ENCODE measurements at places on chromosomes 4 and X.
A peak's percentile ranks its signal among the peaks of the same experiment; 100 is the strongest.

GRCh38 chrX:100449696-100450608 is 39.9 kb upstream of the PCDH19 start:
- no peak for DNase-seq

DNA sequence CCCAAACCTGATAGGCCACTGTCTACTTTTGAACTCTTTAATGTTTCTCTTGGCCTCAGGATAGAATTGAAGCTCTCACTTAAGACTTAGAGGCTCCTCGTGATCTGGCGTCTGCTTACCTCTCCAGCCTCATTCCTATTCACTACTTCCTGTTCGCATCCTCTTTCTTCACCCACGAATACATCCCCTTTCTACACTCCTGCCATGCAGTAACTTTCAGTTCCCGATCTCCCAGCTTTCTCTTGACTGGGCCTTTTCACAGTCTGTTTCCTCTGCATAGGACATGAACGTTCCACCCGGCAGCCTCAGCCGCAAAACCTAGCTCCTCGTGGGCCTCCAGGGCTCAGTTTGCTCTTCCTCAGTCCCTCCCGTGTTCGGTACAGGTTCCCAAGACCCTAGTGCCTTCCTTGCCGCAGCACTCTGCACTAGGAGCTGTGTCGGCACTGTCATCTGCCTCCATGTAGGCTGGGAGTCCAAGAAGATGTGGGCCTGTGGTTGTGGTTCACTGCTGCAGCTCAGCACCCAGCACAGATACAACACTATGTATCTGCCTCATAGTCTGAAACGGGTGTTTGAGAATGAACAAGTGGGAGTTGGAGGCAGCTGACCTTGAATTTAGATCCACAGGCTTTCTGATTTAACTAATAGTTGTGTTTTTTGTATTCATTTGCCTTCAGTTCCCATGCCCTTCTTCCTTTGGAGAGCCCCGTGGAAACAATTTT is 15.8 kb downstream of the RPL39 start:
- no peak for DNase-seq

- DNase-seq, result no peak
Observed at GRCh38 chrX:155031657-155032056, 5.0 kb downstream of the FUNDC2 start.

DNA sequence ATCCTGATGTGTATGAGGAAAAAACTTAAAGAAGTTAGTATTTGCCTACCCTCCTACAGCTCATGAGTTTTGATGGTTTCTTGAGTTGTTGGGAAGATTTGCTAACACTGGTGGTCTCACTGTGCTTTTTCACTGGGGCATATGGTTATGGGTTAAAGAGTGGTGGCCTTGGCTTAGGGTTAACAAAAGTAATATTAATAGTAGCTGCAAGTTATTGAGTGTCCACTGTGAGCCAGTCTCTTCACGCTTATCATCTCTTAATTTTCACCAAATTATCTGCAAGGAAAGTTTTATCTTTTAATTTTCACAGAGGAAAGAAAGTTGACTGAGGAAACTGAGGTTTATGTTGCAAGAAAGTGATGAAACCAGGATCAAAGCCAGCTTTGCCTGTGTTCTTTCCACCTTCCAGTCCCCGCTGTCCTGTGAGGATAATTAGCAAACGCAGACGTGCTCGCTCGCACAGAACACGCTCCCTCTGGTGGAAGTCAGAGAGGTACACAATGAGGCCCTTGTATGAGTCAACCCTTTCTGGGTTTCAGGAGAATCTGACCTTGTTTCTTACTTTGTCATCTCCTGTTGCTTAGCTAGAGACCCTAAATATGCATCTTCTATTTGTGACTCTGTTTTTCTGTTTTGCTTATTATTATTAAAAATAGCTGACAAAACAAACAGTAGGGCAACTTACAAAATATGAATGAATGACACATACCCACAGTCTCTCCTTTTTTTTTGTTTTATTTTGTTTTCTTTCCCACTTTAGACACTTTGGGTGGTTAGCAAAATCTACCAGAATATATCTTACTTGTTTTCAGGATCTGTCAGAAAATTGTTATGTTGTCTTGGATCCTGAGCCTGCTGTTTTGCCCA is 94.3 kb downstream of the DDIT4L start:
- DNase-seq, result peak; percentile 13

DNA sequence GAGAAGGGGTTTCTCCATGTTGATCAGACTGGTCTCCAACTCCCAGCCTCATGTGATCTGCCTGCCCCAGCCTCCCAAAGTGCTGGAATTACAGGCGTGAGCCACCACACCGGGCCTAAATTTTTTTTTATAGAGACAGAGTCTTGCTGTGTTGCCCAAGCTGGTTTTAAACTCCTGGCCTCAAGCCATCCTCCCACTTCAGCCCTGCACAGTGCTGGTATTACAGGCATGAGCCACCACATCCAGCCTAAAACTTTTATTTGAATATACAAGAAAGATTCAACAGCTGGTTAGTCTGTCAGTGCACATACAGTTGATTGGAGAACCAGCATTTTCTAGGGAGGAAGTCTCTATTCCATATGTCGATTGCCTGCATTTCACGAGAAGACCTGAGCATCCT is 91.2 kb downstream of the LRP2BP start:
- no peak for DNase-seq

- no peak for DNase-seq
Observed at GRCh38 chrX:111098874-111099273, 2.9 kb downstream of the PAK3 start.

GRCh38 chr4:148740701-148741100 is 298.5 kb upstream of the NR3C2 start:
- no peak for DNase-seq

GRCh38 chr4:137635108-137635507 is 102.8 kb upstream of the PCDH18 start:
- no peak for DNase-seq

DNA sequence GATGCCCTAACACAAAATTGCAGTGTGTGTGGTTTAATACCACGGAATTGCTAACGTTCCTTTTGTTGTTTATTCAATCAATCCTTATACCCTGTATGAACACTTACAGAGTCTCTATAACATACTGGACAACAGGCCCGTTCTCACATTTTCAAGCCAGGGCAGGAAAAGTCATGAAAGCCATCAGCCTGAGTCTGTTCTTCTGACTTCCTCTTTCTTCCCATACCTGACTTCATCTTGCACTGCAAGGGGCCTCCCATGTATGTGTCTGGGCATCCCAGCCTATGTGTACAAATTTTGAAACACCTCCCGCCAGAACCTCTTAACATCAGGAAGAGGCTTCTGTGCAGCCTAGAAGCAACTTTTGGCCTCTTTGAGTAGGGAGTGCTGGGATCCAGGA is 4.9 kb upstream of the SHISA3 start:
- DNase-seq, result no peak

- peak; percentile 18 for DNase-seq
Observed at GRCh38 chr4:77052352-77052751, 23.4 kb downstream of the CCNI start.

DNA sequence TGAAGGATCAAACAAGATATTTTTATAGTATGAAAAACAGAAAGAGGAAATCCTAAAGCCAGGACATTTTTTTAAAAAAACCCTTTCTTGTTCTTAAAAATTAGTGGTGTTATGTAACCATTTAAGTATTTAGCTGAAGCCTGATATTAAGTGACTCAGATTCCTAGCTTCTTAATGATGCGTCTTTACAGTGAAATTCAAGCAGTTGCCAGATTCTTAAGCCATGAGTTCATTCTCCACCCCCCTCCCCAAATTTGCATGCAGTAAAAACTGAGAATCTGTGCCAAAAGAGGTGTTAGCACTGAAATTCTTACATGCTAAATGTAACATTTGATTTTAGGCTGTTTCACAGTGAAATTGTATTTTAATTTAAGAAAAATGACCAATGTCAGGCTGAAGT is 180.8 kb downstream of the RAPGEF2 start:
- no peak for DNase-seq

DNA sequence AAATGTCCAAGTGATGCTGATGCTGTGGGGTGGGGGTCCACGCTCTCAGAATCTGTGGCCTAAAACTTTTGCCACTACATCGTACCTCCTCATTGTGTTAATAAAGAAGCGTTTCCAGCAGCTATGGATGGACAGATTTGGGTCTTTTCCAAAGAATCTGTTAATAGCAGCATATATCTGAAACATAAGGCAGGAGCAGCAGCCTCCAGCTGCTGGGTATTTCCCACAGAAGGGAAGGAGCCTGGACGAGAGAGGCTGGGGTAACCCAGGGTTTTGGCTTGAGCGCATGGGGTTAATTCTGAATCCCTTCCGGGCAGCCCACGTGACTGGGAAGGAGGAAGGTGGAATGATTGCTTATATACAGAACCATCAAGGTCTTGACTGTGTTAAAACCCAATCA is 332.4 kb downstream of the BCOR start:
- DNase-seq, result no peak

DNA sequence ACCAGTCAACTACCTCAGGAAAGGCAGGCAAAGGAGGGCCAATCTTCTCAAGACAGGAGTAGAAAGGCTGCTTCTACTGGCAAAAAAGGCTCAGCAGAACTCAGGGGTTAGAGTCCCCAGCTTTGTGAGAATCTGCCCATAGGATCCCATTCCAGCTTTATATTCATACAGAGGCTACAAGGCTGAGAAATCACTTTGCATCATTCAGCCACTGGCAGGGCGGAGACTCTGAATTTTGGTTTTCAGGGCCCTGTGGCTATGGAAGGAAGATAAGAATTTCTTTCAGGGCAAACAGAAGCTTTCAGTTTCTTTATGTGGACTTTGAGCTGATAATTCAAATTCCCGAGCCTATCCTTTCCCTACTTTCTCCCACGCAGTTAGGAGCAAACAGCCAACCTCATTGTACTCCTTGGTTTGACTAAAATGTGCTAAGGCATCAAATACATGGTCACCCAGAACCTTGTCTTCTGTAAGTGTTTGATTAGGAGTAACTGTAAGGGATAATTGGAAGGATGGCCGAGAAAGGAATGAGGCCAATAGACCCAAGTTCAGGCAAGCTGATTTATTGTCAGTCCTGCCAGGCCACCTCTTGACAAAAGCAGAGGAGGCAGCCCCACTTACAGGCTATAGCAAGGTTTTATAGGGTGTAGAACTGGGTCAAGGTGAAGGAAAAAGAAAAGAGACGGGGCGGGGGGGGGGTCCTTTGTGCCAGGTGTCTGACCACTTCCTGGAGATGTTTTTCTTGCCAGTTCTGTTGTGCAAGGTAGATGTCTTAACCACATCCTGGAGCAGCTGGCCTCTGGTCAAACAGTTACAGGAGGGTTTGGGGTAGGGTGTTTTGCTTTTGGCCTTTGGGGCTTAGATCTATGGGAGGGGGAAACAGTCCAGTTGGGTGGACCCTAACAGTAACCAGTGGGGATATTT is 165.3 kb upstream of the PPP1R2C start:
- no peak for DNase-seq

DNA sequence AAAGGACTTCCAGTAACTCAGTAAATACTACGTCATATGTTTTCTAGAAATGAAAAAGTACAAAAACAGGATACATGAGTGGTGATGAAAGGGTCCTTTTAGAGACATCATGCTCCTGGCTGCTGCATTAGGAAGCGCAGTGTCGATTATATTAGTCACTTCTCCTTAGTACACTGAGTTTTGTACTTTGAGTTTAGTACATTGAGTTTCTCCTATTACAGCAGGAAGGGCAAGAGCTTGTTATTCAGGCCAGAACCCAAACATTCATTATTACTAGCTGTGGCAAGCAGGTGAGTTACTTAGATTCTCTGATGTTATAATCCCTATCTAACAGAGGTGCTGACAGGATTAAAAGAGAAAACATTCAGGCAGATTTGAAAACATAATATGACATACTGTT is 21.3 kb downstream of the RPGR start:
- no peak for DNase-seq

GRCh38 chr4:154739111-154739510 is 4.7 kb upstream of the LRAT start:
- DNase-seq, result no peak

DNA sequence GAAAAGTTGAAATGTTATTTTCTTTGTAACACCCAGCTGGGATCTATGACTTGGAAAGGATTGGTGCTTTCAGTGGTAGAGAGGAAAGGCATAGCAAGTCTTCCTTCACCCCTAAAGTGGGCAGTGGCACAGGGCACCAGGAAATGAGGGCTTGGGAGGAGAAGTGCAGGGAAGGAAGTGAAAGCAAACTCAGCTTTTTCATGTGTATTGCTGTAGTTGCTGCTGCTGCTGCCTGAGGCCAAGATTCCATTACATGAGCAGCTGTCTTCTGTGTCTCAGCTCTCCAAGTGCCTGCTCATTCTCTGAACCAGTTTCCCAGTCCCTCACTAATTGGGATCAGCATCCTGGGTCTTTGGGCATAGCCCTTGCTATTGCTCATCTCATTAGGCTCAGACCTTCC is 2.6 kb downstream of the HCCS start:
- DNase-seq, result no peak

- DNase-seq, result no peak
Observed at GRCh38 chrX:124362072-124362471, 15.7 kb downstream of the SH2D1A start.

- no peak for DNase-seq
Observed at GRCh38 chrX:639151-639550, 8.6 kb downstream of the SHOX start.

DNA sequence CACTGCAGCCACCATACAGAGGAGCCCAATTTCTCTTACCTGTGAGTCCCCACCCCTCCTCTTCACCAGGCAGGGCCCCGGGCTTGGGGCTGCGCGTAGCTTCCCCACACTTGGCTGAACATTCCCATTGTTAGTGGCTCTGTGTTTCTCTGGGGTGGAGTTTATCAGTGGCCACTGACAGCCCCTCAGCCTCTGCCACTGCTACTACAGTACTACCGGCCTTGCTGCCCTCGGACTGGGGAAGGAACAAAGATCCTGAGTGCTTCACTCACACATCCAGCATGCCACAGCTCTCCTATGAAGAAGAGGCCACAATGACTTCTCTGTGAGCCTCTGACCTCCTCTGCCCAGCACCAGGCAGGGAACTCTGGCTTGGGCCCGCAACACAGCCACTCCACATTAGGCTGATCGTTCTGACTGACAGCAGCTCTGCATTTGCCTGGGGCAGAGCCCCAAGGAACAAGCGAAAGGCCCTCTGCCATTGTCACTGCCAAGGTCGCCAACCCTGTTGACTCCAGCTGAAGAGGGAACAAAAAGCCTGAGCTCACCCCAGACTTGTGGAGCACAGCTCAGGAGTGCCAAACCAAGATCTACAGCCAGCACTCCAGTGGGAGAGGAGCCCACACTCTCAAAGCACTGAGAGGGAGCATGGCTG is 24.0 kb downstream of the ABCB7 start:
- no peak for DNase-seq

DNA sequence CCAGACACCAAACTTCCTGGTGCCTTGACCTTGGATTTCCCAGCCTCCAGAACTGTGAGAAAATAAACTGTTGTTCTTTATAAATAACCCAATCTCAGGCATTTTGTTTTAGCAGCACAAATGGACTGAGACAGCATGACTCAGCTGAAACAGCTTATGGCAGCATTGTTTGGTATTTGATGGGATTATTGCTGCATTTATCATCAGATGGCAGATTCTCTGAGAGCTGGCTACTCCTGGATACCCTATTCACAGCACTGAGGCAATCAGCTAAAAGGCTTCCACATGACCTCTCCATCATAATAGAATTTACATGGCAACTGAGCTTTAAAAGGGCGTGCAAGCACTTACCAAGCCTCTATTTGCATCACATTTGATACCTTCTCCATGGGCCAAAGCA is 623.1 kb upstream of the CPEB2 start:
- DNase-seq, result no peak

- DNase-seq, result no peak
Observed at GRCh38 chrX:95675794-95676193, 1008.8 kb upstream of the DIAPH2 start.

All from stimulated activated CD4-positive, alpha-beta T cell treated with anti-CD3 and anti-CD28 coated beads, Interleukin-1b, Interleukin-23, amount 100 ng/mL, for 1 hour (primary cell).